Fibroblast of lung (primary cell): ENCODE measurements at places on chromosomes 1 and 21.

GRCh38 chr1:203302894-203303293, 2.4 kb upstream of the BTG2 start:
- DNase-seq, result no peak

DNA sequence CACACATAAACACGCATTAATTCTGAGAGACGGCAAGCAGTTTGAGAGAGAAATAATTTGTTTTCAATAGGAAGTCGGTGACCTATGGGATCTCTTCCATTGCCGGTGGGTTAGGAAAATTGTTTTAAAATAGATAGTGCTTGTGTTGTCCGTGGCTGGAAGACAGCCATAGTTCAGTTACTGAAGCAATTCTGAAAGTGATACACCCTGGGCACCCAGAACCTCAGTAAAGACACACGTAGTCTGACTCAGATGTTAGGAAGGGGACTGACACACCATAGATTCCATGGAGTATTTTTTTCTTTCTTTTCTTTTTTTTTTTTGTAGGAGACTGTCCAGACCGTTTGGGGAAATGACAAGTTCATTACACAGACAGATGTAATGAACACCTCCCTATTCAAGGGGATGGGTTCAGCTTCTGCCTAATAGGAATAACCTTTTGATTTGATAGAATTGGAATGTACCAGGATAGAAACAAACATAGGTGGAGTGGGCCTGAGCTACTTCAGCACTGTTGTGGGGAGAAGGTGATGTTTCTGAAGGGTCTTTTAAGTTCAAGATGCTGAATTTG, 1.6 kb downstream of the C1orf21 start:
- DNase-seq, result peak; percentile 62

DNA sequence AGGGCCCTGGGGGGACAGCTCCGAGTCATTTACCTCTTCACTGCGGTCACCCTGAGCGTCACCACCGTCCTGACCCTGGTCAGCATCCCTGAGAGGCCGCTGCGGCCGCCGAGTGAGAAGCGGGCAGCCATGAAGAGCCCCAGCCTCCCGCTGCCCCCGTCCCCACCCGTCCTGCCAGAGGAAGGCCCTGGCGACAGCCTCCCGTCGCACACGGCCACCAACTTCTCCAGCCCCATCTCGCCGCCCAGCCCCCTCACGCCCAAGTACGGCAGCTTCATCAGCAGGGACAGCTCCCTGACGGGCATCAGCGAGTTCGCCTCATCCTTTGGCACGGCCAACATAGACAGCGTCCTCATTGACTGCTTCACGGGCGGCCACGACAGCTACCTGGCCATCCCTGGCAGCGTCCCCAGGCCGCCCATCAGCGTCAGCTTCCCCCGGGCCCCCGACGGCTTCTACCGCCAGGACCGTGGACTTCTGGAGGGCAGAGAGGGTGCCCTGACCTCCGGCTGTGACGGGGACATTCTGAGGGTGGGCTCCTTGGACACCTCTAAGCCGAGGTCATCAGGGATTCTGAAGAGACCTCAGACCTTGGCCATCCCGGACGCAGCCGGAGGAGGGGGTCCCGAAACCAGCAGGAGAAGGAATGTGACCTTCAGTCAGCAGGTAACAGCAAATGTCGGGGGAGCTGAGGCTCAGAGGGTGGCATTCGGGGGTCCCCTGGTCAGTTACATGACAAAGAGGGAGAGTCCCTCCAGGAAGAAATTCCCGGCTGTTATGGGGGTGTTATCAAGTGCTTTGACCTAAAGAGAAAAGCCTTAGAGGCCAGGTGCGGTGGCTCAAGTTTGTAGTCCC, 12.6 kb downstream of the SLC45A1 start:
- no peak for DNase-seq

DNA sequence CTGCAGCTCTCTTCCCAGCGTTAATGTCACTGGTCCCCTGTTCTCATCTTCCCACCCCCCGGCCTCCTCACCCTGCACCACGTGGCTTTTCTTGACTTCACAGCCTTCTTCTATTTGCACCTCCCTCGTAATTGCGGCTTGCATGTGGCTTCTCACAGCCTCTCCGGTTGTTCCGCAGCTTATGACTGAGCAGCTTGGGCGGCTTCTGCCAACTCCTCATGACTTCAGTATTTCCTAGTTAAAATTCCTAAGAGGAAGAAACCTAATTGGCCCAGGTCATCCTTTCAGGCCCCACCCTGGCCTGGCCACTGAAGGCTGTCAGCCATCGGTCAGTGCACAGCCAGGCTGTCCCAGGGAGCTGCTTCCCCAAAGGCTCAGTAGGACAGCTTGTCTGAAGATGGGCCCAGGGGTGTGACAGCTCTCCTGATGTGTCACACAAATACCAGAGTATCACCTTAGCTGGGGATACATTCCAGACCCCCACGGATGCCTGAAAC, 8.6 kb upstream of the RERE start:
- peak; percentile 91 for DNase-seq

DNA sequence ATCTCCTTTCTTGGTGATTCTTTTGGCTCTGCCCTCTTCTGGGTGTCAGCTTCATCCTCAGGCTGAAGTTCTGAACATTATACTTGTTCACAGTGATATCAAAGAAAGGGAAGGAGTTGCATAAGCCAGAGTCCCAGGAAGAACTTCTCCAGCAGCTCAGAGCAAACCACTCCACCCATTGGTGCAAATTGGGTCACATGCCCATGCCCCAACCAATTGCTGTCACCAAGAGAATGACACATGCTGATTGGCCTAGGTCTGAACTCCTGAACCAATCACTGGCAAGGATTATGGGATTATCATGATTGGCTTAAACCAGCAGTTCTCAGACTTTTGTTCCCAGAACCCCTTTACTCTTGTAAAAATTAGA, 256.5 kb upstream of the TMEM51 start:
- peak; percentile 11 for DNase-seq

- peak; percentile 20 for DNase-seq
Measured at GRCh38 chr1:108663074-108663473, 2.2 kb upstream of the HENMT1 start.

GRCh38 chr1:30335389-30335996, 387.9 kb downstream of the MATN1 start:
- DNase-seq, result no peak

GRCh38 chr1:25821630-25822091, 1.9 kb downstream of the MTFR1L start:
- peak; percentile 41 for DNase-seq

GRCh38 chr1:20725189-20726117, 7.0 kb downstream of the SH2D5 start:
- DNase-seq, result peak; percentile 62

DNA sequence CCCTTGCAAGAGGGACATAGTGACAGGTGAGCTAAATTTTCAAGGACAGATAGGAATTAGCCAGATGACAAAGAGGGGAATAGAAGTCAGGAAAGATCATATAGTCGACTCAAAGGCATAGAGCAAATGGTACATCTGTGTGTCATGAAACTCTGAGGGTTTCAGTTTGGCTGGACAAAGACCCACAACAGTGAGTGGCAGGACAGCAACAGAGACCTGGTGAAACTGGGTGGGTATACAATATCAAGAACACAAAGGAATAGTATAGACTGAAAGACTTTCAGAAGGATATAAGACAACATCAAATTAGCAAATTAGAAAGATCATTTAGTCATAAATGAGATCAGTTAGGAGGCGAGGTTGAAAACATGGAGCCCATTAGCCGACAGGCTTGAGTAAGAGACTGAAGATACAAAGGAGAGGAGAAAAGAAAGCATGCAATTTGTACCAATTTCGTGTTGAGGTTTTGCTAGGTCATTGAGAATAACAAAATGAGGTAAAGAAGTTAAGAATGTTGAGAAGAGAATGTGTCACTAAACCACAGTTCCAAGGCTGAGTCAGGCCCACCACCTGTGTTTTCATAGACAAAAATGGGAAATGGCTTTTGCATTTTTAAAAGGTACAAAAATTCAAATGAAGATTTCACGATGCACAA, 213.8 kb downstream of the HHIPL2 start:
- peak; percentile 85 for DNase-seq

DNA sequence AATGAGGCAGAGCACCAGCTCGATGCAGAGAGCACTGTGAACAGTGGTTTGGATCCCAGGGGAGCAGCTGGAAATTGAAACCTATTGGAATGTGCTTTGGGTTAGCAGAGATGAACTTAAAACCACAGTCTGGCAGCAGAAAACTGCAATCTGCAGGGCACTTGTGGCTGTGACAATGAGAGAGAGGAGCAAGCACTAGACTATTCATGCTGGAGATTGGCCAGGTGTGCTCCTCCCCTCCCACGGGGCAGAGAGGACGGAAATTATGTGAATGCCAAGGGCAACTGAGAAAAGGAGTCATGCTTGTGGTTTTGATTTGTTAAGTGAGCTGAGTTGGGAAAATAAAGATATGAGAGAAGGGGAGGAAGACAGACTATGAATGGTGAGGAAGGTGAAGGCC, 38.1 kb downstream of the HSD3B2 start:
- DNase-seq, result peak; percentile 1

DNA sequence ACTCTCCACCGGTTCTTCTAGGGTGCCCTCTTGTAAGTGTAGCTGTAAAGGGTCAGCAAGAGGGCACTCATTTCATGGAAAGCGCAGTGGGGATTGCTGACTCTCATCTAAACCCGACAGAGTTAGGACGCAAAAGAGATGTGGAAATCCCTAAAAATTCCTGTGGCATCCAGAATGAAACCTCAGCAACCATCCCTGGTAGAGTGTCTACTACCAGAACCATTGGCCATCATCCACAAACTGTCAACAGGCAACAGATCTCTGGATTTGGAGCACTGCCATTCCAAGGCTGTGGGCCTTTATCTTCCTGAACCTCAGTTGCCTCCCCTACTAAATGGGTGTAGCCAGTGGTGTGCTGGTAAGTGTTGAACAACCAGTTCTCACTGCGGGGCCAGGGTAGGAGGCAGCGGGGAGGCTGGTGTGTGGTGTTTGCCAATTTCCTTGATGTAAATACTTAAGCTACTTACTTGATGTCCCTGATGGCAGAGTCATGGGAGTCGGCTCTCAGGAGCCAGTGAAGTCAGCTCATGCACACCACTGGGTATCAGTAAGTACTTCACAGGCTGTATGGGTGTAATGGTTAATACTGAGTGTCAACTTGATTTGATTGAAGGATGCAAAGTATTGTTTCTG, 195.8 kb downstream of the KAZN start:
- peak; percentile 54 for DNase-seq

DNA sequence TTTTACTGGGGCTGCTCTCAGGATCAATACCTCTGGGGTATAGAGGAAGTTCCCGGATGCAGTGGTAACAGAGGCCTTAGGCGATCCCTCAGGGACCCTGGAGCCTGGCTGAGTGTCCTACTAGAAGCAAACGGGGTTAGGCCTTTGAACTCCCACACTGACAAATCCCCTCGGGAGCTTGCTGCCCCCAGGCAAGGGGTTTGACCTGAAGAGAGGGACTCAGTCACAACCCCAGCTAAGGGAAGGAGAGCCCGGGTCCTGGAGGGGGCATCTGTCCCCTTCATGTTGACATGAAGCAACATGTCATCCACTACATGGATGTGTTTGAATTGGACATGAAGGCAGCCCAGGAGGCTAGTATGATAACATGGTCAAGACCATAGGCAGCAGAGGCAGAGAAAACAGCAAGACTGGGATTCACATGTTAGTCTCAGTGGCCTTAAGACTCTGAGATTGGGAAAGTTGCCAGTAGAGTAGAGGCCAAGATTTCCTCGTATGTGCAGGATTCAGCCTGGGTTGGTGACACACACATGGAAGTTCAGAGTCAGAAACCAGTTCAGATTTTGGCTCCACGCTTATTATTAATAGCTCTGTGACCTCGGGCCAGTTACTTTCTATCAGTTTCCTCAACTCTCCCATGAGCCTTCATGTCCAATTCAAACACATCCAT, 101.5 kb downstream of the KCNN3 start:
- DNase-seq, result no peak

GRCh38 chr1:21069549-21069948, 107.1 kb downstream of the EIF4G3 start:
- DNase-seq, result peak; percentile 65

GRCh38 chr1:28928314-28928941, 14.1 kb downstream of the EPB41 start:
- no peak for DNase-seq

DNA sequence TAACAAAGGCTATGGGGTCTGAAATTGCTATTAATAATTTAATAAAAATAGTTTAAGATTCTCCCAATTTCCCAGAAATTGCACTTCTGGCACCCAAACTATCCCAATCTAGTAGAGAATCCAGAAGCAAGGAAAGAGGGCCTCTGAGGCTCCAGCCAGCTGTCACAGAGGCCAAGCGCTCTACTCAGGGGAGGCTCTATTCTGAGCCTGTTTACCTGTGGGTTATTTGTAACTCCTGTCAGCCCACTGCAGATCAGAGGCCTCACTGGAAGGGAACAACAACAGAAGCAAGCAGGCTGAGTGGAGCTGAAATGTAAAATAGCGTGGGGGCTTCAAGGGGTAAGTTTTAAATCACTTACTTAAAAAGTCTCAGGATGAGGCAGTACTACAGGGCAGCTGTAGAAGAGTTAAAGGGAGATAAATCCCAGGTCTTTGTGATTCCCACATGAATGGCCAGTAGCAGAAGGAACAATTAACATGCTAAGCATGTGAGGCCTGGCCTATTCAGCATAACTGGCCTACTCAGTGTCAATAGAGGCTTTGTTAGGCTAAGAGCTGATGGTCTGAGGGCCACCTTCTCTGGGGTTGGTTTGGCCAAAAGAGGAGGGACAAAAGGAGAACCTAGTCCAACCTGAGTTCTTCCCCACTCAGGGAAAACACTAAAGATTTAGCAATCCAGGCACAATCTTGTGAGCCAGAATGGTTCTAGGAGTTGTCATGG, 12.8 kb downstream of the ZNF687 start:
- no peak for DNase-seq

DNA sequence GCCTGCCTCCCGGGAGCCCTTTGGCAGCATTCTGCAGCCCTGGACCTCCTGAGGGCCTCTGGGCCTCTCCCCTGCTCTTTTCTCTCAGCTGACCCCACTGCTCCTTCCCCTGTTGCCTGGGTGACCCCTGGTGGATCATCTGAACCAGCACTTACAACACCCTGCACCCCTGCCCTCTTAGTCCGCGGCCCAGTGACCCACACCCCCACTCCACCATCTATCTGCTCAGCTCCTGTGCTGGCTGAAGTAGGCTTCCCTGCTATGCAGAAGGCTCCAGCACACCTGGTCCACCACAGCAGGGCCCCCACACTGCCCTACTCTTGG, 74.0 kb downstream of the DMRTA2 start:
- no peak for DNase-seq

DNA sequence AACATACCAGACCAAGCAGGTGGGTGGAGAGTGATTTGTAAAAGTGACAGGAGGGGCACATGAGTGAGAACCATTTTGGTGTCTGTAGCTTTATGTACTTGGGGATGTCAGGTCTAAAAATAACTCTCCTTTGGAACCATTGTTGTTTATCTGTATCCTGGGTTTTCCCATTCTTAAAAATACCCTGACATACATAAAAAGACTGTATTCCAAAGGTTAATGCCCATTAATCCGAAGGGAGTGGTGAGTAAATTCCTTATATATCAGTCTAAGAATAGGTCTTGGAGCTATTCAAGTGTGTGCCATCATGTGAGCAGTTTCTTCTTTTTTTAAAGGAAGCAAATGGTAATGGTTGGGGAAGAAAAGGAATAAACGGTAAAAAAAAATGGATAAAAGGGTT, 117.5 kb downstream of the TGFB2 start:
- no peak for DNase-seq

- DNase-seq, result no peak
Measured at GRCh38 chr1:93395195-93395594, 49.5 kb downstream of the DR1 start.

- no peak for DNase-seq
Measured at GRCh38 chr1:24392982-24393650, 20.5 kb downstream of the STPG1 start.

GRCh38 chr1:155083865-155084721, 5.5 kb downstream of the EFNA3 start:
- peak; percentile 48 for DNase-seq

- no peak for DNase-seq
Measured at GRCh38 chr1:229184066-229184465, 86.8 kb upstream of the RAB4A start.

GRCh38 chr1:233491953-233492620, 121.8 kb upstream of the KCNK1 start:
- no peak for DNase-seq
